ENCODE measurements at places on chromosomes 1 and 21.

GRCh38 chr1:170711682-170712081 is 47.8 kb downstream of the PRRX1 start:
- no peak for DNase-seq

- no peak for DNase-seq
Measured at GRCh38 chr1:236757640-236758039, 37.5 kb upstream of the MTR start.

DNA sequence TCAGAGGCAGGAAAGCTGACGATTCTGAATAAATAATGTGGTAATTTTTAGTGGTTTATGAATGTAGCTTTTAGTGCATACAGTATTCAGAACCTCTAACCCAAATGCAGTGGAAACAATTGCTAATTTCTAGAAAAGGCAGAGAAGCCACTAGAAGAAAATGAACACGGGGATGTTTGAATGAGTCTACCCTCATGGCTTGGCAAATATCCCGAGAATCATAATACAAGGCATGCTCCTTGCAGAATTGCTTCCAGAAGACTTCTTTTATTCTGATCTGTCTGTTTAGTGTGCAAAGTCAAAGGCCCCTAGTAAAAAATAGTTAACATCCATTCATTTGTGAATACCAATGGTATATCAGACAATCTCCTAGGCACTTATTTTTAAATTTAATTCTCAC is 246.8 kb downstream of the LMO4 start:
- no peak for DNase-seq

- no peak for DNase-seq
Measured at GRCh38 chr1:218945050-218945449, 228.6 kb upstream of the LYPLAL1 start.

DNA sequence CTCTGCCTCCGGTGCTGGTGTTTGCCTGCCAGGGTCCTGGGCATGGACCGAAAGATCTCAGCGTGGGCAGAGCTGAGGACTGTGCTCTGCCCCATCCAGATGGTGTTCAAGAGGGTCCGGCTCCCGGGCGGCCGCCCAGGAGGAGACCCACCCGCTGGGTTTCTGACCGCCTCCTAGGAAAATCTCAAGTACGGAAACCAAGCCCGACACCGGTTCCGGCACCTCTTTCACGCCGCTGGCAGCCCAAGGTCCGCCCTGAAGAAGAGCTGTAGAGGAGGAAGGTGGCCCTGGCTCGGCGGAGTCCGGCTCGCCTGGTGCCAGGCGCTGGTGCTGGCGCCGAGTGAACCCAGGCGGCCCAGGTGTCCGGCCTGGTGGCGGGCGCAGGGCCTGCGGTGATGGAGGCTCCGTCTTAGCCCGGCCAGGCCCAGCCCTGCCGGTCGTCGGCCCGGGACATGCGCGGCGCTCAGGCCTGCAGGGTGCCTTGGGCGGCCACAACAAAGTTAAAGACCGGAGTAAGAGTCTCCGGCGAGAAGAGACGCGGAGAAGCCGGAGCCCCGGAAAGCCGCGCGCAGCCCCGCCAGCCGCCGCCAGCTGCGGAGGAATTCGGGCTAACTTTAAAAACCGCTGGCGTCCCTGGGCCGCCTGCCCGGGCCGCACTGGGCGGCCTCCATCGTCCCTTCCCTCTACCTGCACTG is 1.5 kb downstream of the GRIK3 start:
- no peak for DNase-seq

DNA sequence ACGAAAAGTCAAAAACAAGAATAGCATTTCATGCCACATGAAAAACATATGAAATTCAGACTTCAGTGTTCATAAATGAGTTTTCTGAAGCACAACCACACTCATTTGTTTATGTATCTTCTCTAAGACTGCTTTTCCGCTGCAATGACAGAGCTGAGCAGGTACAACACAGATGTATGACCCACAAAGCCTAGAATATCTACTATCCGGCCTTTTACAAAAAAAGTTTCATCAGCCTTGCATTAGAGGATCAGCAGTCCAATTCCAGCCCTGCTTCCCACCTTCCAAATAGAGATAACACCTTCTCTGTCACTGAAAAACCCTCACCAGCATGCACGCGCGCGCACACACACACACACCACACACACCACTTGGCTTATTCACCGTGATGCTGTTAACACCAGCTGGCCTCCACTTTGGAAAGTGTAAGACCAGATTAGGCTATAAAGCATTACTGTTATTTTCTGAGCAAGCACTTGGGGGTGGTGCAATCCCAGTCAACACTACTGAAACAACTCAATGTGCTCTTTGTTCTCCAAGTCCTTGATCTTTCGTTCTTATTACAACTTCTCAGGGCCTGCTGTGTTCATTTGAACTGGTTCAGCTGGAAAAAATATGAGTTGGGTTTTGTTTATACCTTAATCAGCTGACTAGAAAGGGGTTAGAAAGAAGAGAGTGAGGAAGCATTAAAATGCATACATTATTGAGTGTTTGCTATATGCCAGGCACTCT is 90.0 kb downstream of the GLUL start:
- DNase-seq, result no peak

DNA sequence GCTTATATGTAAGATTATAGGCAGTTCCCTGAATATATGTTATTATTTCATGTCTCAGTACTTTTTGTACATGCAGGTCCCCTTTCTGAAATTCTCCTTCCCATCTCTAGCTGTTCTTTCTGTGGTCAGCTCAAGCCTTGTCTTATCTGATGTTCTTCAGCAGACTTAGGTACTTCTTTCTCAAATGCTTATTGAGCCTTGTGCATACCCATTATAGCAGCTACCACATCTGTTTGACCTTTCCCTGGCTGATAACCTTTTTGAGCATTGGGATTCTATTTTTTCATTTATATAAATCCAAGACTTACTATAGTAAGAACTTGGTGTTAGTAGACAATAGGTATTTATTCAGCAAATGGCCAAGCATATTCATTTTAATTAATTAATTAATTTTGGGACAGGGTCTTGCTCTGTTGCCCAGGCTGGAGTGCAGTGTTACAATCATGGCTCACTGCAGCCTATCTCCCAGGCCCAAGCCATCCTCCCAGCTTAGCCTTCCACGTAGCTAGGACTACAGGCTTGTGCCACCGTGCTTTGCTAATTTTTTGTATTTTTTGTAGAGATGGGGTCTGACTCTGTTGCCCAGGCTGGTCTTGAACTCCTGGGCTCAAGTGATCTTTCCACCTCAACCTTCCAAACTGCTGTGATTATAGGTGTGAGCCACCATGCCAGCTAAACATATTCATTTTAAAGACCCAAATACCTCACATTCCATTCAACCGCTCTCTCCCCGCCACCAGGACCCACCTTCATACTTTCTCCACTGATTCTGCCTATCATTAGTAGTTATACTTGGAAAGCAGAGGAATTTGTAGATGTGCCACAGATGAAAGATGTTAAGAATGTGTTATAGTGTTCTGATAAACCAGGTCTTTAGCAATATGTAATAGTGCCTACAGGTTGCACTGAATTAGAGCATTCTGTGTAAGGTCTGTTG is 16.7 kb downstream of the TIPRL start:
- DNase-seq, result no peak

DNA sequence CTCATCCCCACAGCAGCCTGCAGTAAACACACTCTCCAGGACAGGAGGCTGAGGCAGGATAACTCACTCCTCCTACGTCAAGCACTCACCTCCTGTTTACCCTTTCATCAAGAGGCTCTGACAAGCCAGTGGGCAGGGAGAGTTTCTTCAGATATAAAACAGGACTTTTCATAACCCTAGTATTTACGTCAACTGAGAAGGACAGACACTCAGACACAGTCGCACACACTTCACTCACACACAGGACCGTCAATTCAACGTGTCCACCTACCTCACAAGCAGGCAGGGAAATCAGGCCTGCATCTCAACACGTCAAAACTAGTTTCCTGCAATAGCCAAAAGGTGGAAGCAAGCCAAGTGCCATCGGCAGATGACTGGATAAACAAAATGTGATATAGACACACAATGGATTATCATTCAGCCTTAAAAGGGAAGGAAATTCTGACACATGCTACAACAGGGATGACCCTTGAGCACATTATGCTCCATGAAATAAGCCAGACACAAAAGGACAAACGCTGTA is 48.6 kb downstream of the ITPKB start:
- no peak for DNase-seq

Data from HFF-Myc (cell line).